ENCODE measurements at places on chromosomes 7 and 10.

GRCh38 chr10:28811639-28812349 is 134.5 kb downstream of the BAMBI start:
- DNase-seq, result no peak

DNA sequence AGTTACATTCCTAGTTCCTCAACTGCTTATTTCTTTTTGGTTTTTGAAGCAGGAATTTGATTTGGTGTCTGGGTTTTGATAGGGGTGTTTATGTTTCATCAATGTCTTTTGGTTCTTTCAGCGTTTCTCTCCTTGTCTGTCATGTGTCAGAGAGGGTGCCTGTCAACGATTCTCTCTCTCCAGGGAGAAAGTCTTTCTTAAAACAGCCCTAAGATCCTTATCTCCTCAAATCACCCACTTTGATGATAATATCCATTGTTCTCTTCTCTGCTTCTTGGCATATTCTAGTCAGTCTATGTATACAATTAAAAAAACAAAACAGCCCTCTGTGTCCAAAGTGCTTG is 77.2 kb downstream of the TCF7L2 start:
- DNase-seq, result no peak

DNA sequence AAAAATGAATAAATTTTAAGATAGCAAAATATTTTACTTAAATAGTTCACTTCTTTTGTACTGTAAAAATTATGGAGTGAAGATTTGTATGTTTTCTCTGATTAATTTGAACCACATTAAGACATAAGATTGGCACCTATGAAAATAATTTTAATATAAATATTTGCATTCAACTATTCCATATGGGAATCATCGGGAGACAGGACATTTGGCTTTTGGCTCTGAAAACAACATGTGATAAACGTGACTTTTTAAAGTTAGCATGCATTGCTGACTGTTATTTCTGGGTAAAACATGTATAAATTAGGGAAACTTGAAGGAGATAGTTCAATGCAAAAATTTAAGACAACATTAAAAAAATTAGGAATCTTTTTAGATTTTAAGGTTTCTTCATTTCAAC is 117.2 kb downstream of the SEMA3E start:
- DNase-seq, result no peak

DNA sequence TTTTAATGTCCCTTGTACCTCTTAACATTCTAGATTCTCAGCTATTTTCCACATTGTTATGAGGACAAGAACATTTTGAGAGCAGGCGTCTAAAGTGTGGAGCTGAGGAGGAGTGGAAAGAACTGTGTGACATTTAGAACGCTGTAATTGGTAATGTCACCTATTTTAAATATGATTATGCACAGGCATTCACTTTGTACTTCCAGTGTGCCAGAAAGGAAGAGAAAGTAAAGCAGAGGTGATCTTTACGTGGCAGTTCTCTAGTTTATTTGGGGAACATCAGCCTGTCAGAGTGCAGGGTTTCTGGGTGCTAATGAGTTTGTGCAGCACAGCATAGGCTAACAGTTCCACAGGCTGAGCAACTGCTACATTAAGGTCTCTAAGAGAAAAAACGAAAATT is 498.4 kb upstream of the POM121L12 start:
- no peak for DNase-seq

DNA sequence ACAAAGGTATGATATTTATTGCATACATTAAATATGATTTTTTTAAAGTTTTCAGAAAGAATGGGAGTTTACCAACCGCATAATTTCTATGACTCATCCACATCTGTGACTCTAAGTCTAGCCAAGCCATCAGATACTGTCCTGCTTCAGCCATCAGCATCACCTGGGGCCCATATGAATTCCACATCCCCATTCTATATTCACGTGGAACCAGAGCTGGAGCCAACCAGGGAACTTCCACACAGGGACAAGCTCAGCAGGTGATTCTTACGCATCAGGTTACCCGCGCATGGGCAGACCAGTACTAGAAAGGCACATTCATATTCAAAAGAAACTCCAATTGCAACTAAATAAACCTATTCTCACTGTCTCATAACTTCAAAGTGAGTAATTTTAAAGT is 817.7 kb upstream of the IGFBP3 start:
- DNase-seq, result no peak

GRCh38 chr10:58435297-58435985 is 50.2 kb downstream of the TFAM start:
- no peak for DNase-seq

DNA sequence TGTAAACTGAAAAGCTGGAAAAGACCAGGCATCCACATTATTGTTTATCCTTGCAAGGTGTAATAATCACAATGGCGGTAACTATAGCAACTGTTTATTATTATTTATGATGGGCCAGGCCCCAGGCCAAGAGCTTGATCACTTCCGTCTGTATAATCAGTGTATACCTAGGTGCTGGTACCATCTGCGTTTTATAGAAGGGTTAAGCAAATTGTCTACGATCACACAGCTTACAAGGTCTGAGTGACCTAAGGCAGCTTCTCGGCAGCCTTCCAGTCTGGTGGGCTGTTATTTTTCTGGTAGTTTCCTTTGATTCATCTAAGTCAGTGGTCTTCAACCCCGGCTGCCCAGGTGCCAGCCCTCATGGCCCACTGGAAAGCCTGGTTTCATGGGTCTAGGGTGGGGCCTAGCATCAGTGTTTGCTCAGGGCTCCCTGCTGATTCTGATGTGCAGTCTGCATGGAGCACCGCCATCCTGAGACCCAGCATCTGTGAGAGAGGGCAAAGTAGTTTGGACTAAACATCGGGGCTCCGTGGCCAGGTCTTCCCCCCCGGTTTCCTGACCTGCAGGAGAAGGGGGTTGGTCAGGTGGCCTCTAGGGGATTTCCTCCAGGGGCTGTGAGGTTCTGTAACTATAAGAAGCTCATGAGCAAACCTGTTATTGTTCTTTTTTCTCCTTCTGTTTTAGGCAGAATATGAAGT is 146.4 kb downstream of the RGS10 start:
- no peak for DNase-seq

GRCh38 chr7:75532639-75533038 is 40.5 kb downstream of the SPDYE5 start:
- no peak for DNase-seq

- no peak for DNase-seq
Observed at GRCh38 chr7:93985101-93985500, 19.1 kb downstream of the BET1 start.

- DNase-seq, result no peak
Observed at GRCh38 chr10:52420656-52421055, 106.6 kb downstream of the DKK1 start.

DNA sequence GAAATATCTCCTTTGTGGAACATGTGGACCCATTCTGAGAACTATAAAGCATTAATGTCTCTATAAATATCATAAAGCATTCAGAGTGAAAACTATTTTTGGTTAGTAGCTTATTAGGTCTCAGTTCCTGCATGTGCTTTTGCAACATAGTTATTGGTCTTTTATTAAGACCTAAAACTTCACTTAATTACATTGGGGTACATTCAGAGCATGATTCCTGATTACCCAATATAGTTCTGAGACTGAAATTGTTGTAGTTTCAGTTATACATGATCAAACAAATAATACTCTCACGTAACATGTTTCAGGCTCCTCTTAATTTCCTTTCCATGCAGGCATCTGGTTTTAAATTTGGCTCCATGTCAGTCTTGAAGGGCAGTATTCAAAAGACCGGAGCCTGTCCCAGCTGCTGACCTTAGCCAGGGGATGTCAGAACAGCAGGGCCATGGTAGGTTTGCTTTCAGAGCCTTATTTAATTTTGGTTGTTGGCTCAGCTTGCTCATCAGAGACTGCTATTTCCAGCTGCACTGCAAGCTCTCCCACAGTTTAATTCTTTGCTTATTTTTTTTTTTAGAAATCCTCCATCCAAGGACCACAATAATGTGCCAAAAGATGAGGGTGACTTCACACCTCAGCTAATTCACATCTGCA is 447.8 kb upstream of the FZD8 start:
- DNase-seq, result no peak

- DNase-seq, result no peak
Observed at GRCh38 chr7:77330169-77330882, 85.8 kb downstream of the GSAP start.

DNA sequence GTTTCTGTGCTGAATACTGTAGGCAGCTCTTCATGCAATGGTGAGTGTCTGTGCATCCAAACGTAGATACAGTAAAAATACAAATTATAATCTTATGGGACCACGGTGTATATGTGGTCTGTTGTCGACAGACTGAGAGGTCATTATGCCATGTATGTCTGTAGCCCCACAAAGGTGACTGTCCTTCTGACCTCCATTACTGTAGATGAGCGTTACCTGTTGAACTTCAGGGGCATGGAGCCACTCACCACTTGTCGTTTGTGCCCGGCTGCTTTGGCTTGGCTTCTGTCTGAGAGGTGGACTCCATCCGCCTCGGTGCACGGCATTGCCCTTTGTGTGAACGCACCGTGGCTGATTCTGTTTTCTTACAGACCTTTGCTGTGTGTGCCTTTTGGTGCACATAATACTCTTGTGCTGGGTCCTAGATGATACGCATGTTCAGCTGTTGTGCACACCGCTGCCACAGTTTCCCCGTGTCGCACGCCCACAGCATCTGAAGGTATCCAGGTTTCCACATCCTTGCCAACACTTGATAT is 2.9 kb downstream of the UBE3C start:
- no peak for DNase-seq

- DNase-seq, result no peak
Observed at GRCh38 chr10:29658984-29659965, 24.5 kb upstream of the SVIL start.

DNA sequence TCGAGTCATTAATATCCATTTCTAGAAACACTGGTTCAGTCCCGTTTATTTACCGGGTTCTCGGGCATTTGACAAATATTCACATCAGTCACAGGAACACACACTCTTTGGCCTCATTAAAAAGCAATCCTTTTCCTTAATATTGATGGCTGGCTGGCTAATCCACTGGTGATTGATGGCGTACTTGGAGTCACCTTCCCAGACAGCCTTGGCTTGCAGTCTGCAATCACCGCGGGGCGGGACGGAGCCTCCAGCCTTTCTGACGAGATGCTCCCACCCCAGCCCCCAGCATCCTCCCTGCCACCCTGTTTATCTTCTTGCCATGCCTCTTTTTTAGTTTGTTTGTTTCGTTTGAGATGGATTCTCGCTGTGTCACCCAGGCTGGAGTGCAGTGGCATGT is 36.6 kb downstream of the SRRM3 start:
- no peak for DNase-seq

Data from hematopoietic multipotent progenitor cell treated with erythropoietin and hydrocortisone succinate and interleukin-3 and kit ligand, for 17 days (in vitro differentiated cells).